Activated T-cell treated with anti-CD3 and anti-CD28 coated beads for 1 hour (primary cell): ENCODE measurements at places on chromosomes 12 and 14.

DNA sequence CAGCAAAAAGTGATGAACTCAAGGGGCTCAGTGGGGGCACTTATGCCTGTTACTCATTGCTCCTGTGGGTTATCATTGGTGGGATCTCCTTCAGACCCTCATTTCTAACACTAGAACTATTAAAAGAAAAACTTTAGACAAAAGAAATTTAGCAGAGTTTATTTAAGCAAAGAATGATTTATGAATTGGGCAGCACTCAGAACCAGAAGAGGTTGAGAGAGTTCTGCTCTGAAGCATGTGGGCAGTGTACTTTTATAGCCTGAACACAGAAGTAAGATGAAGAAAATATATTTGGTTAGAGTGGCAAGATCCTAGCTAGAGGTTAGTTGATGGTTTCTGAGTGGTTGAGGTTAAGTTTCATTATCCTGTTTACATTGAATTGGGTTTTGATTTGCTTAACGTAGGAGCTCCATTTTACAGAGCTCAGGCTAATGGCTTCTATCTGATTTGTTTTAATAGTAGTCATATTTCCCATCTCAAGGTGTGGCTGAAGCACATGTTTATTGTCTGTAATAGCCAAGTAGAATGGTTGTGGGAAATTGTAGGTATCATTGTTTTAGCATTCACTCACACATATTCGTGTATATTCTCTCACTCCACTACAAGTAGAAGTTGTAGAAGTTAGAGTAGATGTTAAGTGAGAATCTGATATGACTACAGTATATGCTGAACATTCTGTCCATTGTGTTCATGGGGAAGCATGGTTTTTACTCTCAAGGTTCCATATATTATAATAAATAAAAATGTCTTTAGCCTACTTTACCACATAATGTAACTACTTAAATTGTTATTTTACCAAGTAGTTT, 27.6 kb downstream of the LEMD3 start:
- no peak for DNase-seq

DNA sequence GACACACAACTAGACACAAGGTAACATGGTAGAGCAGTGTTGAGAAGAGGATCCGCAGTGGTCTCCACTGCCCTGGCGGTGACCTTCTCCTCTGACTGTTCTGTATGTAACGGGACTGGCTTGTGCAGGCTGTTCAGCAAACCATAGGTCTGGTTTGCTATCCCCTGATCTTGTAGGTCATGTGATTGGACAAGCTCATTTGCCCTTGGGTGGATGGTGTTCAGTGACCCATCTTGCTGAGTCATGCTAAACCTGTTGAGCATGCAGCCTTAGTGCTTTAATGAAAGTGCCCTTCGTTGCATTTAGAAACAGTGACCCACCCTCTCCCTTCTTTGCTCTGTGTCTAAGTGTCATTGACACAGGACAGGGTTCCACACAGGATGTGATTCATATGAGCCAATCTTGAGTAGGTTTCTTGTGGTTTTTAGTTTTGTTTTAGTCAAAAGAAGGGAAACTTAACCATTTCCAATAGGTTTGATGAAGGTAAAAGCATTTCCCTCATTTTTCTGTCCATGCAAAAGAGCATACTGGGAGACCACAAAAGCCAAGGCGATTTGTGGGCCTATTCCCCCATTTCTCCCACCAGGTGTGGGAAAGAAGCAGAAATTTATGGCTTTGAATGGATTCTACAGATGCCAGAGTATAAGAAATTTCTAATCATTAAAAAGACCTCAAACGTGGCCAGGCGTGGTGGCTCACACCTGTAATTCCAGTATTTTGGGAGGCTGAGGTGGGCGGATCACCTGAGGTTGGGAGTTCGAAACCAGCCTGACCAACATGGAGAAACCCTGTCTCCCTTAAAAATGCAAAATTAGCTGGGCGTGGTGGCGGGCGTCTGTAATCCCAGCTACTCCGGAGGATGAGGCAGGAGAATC, 32.6 kb upstream of the HIF1A start:
- DNase-seq: peak; percentile 12

GRCh38 chr14:71491931-71492330, 440.3 kb upstream of the RGS6 start:
- no peak for DNase-seq

- DNase-seq: no peak
Observed at GRCh38 chr12:27502021-27502435, 22.0 kb upstream of the PPFIBP1 start.

- no peak for DNase-seq
Observed at GRCh38 chr12:52611080-52611468, 7.3 kb downstream of the KRT73 start.

DNA sequence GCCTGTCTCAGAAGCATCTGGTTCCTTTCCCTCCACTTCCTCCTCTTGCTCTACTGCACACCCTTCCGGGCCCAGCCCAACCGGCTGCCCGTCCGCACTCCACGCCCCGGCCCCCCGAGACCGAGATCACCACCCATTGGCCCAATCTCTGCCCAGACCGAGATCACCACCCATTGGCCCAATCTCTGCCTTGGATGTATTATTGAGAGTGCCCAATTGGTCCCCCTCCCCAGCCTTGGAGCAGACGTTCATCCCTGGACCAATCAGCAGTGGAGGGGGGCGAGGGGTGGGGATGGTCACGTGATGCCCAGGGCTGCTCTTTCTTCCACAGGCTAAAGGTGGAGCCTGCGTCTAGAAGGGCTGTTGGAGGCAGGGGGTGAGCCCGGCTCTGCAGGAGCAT, 75.6 kb upstream of the TMEM132C start:
- no peak for DNase-seq

DNA sequence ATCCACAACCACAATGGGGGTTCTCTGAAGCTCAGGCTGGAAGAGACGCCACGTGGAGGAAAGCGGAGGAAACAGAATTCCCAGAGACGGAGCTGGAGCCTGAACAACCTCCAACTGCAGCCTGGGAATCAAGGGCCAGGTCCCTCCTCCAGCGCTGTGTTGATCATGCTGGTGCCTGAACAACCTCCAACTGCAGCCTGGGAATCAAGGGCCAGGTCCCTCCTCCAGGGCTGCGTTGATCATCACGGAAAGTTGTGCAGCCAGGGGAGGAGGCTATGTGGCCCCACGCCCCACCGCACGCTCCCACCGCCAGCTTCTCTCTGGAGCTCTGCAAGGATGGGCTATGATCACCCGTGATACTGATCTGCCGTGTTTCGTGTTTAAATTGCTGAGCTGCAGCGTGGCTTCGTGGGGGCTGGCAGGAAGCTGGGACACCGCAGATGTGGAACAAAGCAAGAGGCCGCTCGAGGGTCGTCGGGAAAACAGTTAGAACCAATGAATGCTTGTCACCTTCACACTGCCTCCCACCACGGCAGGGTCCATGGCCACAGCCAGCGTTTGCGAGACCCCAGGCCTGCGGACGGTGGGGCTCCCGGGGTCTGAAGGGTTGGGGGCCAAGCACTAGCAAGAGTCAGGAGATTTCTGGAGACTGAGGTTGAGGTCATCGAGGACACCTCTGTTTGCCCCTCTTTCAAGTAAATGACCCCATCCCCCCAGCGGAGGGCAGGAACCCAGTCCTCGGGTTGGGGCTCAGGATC, 51.8 kb upstream of the FBRSL1 start:
- DNase-seq: no peak

DNA sequence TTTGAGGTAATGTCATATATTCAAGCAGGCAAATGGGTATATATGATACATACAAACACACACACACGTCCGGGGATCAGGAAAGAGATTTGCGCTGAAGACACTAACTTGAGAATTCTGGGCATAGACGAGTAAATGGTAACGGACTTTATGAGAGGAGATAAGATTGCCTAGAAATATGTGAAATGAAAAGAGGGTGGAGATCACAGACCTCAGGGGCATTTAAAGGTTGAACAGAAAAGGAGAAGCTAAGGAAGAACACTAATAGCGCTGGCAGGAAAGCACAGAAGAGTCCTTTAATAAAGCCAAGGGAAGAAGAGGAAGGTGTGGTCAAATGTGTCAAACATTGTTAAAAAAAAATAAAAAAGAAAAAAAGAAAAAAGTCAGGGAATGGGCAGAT, 13.1 kb downstream of the CRY1 start:
- DNase-seq: no peak

DNA sequence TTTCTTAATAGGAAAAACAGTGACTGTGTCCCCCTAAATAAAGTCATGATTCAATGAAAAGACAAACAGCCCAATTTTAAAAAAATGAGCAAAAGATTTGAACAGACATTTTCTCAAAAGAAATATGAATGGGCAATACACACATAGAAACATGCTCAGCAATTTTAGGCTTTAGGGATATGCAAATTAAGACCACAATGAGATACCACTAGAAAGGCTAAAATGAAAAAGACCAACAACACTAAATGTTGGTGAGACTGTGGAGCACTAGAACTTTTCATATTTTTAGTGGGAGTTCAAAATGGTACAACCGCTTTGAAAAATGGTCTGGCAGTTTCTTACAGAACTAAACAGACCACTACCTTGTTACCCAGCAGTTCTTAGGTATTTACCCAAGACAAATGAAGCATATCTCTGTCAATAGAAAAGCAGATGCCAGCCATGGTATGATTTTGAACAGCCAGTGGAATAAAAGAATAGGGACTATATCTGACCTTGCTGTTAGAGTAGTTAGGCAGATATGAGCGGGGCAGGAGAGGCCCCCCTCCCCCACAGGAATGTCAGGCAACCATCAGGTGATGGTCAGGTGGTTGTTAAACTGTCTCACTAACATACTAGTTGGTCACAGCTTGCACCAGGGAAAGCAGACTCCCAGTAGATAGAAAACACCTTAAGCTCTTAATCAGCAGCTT, 108.8 kb downstream of the PRKCH start:
- no peak for DNase-seq

DNA sequence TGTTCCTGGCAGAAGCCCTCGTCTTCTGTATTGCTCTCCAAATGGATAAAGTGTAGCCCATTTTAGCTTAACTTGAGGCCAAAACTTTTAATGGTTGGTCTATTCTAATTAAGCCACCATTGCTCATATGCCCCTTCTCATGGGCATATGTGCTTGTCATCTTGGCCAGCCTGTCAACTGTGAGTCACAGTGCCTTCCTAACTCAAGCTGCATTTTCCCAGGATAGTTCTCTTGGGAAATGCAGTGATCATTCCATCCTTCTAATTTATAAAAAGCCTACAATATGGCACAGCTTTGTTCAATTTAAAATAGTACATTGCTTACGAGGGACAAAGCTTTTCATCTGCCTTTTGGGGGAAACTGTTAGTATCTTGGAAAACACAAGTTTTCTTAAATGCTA, 6.6 kb downstream of the PTHLH start:
- DNase-seq: no peak

DNA sequence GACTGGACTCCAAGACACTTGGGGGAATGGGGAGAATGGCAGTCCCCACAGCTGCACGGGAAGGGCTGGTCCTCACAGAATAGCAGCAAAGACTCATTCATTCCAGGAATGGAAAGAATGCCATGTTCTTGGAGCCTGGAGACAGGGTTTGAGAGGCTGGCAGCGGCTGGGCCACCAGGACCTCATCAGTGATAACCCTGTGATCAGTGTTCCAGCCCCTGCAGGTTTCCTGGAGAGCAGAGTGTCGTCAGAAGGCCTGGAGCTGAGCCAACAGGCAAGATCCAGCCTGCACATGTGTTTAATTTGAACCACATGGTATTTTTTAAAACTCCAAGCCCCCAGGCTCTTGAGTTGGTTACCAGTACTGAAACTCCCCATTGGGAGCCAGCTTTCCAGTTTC, 11.3 kb downstream of the BDKRB1 start:
- no peak for DNase-seq

- DNase-seq: no peak
Observed at GRCh38 chr14:54839701-54840119, 62.9 kb downstream of the GCH1 start.

DNA sequence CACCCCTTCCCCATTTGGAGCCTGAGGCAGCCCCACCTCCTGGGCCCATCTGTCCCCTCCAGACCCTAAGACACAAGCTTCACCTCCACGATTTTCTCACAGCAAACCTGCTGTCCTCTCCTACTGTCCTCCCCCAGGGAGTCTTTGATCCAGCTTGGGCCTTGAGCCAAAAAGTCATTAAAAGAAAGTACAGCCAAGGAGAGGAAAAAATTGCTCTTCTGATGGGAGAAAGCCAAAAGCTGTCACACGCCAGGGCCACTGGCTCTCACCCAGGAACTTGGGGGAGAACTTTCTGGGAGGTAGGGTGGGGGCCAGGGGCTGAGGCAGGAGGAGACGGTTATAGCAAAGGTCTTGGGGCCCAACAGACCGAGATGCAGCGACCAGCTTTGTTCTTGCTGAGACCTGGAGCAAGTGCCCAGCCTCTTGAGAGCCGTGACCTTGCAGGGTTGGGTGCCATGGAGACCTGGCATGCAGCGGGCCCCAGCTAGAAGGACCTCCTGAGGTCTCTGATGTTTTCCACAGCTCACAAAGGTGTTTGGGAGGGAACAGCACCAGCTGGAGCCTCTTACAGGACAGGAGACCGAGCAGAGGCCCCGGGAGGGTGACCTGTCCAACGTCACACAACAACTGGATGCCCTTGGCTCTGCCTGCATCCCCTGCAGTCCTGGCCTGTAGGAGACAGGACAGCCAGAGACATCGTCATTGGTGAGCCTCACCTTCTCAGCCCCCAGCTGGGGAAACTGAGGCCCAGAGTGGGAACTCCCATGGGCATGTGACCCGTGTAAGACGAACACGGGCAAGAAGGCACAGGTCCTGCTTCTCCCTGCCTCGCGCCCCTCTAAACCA, 124.5 kb downstream of the CALM1 start:
- no peak for DNase-seq

DNA sequence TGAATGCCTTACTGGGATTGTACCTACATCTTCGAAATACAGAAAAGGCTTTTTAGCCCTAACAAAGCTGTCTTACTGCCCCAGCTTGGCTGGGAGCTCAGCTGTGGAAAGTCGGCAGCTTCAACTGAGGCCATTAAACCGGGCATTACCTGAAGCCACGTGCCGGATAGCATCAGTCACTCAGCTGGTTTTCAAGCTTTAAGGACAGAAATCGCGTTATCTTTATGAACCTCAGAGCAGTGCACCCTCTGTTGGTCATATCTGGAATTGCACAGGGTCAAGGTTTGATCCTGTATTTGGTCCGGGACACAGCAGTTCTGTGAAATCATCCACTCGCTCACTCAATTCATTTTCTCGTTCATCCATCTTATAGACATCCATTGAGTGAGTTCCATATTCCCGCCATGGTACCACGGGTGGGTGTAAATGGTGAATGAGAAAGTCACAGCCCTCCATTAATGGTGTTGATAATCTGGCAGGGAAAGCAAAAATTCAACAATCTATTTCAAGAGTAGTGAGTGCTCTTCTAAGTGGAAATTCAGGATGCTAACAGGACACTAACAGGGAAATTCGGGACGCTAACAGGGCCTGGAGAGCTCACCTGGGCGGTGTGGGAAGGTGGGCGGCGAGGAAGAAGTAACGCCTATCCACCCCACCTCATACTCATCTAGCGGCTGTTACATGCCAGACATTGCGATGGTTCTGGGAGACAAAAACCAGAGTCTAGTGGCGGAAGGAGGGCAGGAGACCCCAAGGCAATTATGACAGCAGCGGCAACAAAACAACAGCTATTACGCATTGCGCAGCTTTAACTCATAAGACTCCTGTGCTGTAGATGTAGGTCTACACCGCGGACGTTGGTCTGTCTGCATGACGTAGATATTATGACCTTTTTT, 60.6 kb upstream of the TCL1A start:
- DNase-seq: peak; percentile 38
